ENCODE measurements at places on chromosomes 5 and 9.

DNA sequence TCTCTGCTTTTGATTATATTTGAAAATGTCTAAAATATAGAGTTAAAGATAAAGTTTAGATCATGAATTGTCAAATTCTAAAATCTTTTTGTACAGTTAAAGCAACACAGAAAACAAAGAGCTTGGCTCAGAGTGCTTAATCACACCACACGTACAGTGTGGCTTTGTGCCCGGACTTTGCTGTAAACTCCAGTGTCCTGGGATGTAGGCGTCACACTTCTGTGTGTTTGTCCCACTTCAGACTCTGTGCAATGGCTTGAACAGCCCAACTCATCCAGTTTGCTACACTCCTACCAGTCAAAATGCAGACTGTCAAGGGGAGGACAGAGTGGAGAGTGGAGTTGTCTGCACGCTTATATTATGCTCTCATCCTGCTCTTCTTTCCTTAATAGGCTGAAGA, 45.3 kb downstream of the SMARCA2 start:
- DNase-seq: peak; percentile 21

DNA sequence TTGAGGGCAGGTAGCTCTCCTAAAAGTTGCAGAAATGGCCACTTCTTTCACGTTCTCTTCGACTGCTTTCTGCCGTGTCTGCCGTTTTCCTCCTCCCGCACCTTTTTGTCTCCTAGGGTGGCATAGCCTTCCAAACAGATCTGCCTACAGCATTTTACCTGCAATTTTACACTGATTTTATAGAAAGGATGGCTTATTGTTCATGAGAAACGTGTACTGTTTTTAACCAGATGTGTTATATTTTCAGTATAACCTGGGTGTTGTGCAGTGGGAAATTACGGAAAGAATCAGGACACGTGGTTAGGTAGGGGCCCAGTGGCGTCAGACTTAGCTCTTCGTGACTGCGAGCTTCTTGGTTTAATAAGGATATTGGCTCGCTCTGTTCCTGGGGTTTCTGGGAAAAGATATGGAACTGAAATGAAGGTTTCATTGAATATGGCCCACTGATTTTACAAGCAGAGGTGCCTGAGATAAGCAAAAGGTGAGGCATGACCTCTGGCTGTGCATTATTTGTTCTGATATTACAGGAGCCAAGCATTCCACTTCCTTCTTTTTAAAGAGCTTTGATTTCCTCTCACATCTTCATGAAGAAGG, 43.7 kb upstream of the PRSS3 start:
- DNase-seq: no peak

DNA sequence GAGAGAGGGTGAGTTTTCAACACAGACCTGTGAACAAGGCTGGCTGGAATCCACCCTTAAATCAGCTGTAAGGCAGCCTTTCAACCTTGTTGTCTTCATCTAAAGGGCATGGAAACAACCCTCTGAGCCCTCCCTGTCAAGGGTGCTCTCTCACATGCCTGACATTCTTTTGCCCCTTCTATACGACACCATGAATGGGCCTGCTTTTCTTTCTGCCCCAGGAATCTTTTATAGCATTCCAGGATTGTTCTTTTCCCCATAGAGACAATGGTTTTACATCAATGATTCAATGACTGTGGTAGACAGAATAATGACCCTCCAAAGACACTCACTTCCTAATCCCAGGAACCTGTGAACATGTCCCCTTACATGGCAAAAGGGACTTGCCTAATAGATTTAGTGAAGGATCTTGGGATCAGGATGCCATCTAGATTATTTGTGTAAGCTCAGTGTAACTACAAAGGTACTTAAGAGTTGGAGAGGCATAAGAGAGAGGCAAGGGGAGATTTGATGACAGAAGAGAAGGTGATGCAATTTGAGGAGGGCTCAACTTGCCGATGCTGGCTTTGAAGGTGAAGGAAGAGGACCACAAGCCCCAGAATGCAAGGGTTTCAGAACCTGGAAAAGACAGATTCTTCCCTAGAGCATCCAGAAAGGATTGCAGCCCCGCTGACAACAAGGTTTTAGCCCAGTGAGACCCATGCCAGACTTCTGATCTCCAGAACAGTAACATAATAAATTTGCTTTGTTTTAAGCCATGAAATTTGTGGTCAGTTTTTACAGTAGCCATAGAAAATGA, 29.2 kb upstream of the HMHB1 start:
- no peak for DNase-seq

GRCh38 chr5:39282561-39282960, 63.2 kb upstream of the FYB1 start:
- DNase-seq: no peak

- DNase-seq: no peak
Observed at GRCh38 chr9:69583645-69584234, 88.4 kb downstream of the APBA1 start.

GRCh38 chr9:137114220-137114612, 317 bp downstream of the DPP7 start:
- no peak for DNase-seq

DNA sequence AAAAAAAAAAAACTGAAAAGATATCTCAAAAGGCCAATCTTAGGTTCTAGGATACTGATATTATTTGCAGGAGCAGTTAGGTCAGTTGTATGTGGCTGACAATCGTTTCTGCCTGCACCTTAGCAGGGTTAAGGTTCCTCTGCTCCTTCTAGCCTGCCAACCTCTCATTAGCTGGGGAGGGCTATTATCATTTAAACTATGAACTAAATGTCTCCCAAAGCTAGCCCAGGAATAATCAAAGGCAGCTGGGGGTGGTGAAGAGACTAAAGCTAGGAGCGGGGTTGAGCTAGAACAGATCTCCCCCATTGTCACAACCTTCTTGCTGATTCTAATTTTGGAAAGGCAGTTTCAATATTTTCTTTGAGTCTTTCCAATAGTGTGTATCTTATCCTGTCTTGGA, 99.9 kb downstream of the ICE1 start:
- DNase-seq: no peak

DNA sequence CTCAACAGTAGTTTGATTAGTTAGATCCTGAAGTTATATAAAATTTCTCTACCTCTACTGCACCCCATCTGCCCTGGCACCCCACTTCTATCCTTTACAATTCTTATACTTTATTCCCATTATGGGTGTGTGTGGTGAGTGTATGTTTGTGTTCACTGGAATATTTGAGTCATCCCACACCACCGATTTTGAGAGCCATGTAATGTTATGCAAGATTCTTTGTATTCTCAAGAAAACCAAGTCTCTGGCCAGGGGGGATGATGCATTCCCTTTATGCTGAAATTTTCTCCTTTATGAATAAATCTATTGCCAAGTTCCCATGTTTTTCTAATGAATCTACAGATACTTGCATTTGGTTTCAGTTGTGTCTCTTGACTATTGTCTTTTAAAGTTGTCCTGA, 266.8 kb downstream of the ARHGEF28 start:
- peak; percentile 98 for DNase-seq

DNA sequence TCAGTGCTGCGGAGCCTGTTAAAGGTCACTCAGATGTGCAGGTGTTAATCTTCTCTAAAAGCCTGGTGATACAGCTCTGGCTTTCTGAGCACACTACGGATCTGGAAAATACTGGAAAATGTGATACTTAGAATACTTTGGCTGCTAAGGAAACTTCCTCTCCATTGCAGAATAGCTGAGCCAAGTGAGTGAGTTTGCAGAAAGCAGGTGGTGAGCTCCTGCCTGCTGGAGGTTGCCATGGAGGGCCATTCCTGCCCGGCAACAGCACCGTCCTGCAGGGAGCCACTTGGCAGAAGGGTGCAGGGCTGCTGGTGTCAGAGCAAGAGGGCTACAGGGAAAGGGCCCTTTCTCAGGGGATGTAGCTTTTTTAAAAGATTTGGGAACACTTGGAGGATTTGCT, 40.7 kb downstream of the SECISBP2 start:
- DNase-seq: no peak

- no peak for DNase-seq
Observed at GRCh38 chr5:176868126-176868525, 31.0 kb downstream of the HK3 start.

- DNase-seq: peak; percentile 39
Observed at GRCh38 chr5:18393565-18394442, 759.5 kb downstream of the TAF11L14 start.

DNA sequence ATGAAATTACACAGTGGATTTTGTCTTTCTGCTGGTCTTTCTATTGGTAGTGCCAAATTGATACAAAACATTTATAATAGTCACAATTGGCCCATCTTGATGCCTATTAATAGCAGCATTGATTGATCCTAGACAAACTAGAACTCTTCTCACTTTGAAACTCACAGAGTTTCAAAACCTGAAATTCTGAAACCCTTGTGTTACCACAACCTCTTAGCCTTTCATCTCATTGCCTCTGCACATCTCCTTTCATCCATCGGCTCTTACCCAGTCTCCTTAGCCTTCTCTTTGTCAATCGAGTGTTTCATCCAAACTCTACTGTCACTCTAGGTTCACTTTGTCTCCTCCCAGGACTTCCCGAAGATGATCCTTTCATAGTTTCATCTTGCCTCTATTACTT, 22.1 kb downstream of the PLPPR1 start:
- DNase-seq: no peak

DNA sequence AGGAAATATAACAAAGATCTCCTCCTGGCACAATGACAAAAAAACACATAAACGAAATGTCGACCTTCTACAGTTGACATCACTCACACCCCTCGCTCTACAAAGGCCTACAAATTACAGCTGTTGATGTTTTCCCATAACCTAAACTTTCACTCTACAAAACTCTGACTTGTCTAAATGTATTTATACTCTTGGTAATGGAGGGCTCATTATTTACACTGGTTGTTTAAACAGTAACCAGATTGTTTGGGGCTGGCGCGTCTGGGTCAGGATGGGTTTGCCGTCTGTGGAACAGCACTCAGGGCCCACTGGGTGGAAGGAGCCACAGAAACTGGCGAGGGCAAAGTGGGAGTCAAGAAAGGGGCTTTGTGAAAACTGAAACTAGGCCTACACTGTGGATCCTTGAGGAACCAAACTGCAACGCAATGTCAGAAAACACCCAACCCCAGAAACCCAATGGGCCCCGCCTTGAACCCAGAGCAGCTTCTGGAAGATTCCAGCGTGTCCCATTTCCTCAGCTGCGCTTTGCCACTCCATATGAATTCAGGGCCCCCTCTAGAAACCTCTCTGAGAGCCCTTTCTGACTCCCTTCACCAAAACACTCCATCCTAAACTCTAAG, 136.7 kb downstream of the ROR2 start:
- DNase-seq: no peak

DNA sequence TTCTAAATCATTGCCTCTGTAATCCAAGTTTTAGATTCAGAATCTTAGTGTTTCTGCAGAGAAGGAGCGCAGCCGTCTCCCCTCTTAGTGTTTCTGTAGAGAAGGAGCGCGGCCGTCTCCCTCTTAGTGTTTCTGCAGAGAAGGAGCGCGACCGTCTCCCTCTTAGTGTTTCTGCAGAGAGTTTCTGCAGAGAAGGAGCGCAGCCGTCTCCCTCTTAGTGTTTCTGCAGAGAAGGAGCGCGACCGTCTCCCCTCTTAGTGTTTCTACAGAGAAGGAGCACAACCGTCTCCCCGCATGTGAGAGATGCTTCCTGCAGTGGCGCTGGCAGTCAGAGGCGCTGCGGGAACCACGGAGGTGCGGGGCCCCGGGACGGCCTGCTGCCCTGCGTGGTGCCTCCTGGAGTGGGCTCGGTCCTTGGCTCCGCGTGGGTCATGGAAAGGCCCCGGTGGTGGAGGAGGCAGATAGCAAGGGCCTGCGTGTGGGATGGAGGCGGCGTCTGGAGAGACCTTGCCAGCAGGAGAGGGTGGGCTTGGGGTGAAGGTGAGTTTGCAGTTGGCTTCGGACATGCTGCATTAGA, 10.9 kb downstream of the CEP72 start:
- DNase-seq: no peak

DNA sequence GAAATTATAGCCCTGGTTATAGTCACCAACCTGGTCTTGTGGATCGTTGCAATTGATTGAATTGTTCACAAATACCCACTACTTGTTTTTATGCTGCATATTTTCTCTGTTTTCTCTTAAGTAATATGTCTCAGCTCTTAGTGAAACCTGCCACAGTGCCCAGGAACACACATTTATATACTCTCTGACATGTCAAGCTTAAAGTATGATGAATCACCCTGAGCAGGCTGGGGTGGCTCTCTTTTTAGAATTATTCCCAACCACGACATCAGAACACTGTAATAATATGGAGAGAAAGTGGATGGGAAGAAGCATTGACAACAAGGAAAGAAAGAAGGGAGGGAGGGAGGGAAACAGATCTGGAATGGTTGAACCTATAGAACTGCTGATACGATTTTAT, 72.8 kb upstream of the ZNF608 start:
- DNase-seq: no peak

Measured in cardiac fibroblast (primary cell).